ENCODE measurements at places on chromosomes 2 and 18.

DNA sequence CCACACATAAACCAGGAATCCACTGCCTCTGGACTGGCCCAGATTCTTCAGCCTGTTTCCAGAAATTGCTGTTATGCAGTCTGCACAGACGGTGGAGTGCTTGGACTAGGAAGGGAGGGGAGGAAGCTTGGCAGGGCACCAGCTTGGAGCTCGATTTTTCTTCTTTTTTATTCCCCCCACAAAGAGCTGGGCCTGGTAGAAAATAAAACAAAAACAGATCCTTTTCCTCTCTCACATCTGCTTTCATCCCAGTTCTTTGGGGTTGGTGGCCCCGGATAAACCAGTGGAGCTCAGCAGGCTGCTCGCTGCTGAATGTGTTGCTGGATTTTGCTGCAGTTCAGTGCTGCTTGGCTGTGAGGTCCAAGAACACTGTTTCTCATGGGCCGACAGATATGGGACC, 16.0 kb downstream of the LRRTM1 start:
- no peak for DNase-seq

DNA sequence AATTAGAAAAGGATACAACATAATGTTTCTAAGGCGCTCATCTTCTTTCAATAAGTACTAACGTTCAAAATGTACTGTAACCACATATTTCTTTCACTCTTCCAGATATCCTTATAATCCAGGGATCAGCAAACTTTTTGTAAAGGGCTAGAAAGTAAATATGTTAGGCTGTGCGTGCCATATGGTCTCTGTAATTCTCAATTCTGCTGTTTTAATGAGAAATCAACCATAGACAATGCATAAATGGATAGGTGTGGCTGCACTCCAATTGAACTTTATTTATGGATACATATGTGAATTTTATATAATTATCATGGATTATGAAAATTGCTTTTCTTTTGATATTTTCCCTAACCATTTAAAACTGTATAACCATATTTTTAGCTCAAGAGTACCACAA, 459.4 kb downstream of the EPHA4 start:
- DNase-seq: no peak

- DNase-seq: no peak
Observed at GRCh38 chr2:70095720-70096670, 8.7 kb downstream of the PCBP1 start.

DNA sequence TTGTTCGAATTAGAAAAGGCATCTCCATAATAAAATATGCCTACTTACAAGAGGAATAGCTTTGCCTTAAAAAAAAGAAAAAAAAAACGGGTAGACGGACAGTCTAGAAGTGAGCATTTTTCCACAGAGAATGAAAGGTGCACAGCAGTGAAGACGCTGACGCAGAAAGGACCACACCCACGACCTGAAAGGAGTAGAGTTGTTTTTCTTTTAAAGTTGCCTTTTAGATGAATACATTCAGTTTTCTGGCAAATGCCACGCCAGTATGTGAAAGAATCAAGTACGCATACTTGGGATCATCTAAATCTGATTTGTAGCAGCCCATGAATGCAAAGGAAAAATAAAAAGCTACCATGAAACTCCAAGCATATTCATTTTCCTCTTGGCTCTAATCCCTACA, 809.2 kb upstream of the SOX11 start:
- no peak for DNase-seq

- DNase-seq: no peak
Observed at GRCh38 chr18:49001587-49001986, 50.8 kb upstream of the SMAD7 start.

DNA sequence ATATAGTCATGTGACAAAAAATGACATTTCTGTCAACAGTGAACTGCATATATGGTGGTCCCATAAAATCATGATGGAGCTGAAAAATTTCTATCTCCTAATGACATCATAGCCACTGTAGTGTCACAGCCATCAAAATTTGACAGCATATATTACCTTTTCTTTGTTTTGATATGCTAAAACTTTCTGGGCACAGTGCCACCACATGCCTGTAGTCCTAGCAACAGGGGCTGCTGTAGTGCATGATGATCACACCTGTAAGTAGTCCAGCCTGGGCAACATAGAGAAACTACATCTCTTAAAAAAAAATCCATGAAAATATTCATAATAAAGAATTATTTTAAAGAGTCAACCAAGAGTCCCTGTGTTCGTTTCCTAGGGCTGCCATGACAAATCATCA, 155.5 kb upstream of the SERTAD2 start:
- no peak for DNase-seq

GRCh38 chr2:64457524-64457923, 3.6 kb downstream of the LGALSL start:
- no peak for DNase-seq

DNA sequence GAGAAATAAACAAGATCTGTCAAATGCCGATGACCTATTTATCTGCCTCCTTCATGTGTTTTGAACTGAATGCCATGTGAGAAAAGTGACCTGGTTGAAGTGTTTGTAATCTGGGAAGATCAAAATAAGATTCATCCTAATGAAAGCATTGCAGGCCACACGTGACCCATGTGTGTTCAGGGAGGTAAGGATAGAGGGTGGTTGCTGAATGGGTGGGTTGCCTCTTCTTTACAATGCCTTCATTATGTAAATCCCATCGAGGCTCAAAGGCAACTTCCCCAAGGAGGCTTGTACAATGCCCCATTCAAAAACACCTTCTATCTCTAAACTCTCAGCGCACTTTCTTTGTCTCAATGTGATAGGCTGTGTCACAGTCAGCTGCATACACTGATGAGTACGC, 273.1 kb downstream of the LRATD1 start:
- DNase-seq: no peak

Measured in GM06990 (cell line).